ENCODE measurements at places on chromosomes 11 and 22. TPM values are rescaled to one million over a fixed set of nuclear protein-coding genes. Genes with fewer than 3 reads are reported as not detected.

DNA sequence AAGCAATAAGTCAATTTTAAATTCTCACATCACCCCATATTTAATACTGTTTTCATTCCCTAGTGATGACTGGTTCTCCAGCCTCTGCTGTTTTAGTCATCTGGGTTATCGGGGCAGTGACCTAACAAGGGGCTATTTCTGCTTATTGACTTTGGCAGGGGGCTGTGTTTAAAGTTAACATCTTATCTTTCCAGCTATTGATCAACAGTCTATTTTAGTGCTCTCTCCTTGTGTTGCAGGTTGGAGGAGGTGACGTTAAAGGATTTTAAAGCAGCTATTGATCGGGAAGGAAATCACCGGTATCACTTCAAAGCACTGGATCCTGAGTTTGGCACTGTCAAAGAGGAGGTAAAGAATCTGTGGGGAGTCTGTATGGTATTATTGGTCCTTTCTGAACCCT lies 7.7 kb upstream of the DLAT start:
- H3K4me3 ChIP-seq, result no peak overlapping the region
- H3K4me1 ChIP-seq, result peaks cover 15% of the 10 kb centered on the region
- H3K27me3 ChIP-seq, result no peaks in the 10 kb centered on the region

DNA sequence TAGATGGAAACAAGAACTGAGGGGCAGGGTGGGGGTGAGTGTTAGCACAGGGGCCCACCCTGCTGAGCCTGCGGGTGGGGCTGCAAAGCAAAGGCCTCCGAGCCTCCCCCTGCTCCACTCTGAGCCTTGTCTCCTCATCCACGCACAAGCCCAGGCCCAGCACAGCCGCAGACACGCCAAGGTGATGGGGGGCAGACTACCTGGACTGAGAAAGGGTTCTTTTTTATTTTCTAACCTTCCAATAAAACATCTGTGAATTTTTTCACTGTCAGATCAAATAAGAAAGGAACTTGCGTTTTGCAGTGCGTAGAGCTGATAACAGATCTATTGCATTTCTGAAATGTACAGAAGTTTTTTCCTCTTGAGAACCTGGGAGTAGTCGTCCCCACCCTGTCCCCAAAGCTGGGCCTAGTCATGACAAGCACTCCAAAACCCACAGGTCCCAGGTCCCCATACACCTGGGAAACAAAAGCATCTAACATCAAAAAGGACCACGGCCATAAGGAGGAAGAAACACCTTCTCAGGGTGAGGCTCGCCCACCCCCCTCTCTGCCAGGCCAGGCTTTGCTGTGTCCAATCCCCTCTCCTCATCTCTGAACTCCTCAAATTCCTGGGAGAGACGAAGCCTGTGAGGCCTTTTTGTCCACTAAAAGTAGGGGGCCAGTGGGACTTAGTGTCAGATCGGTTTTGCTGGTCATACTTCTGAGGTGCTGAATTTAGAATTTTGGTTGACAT lies 22.7 kb upstream of the CD5 start:
- H3K4me1 ChIP-seq, result no peaks in the 10 kb centered on the region
- H3K4me3 ChIP-seq, result no peak overlapping the region
- no peaks in the 10 kb centered on the region for H3K27me3 ChIP-seq
- DNase-seq, result no peak
- H3K36me3 ChIP-seq, result no peaks in the 10 kb centered on the region

DNA sequence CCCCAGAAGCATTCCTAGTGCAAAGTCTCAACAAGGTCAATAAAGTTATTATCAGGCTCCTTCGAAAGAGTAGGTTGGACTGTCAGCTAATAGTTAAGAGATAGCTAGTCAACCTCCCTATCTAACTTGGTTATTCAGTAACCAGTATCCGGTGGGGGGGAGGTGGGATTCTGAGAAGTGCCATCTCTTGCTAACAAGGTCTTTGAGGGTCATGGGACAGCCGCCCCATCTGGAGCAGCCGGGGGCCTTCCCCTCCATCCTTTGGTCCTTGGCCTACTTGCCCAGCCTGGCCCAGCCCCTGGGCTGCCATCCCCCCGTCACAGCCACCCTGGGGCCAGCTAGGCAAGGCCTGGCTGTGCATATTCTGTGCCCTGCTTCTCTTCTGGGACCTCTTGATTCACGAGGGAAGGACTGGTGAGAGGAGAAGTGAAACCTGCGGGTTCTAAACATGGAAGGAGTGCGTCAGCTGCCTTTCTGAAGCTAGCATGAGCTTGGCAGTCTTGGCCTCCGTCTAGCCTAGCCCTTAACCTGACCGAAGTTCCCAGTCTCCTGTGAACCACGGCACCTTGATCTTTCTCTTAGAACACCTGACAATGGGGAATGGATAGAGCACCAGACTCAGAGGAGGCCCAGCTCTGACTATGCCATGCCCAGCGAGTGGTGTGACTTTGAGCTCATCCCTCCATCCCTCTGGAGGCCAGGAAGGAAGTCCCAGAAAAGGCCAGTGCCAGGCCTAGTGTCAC lies 9.3 kb downstream of the SLC37A2 start:
- no peaks in the 10 kb centered on the region for H3K27me3 ChIP-seq
- H3K27ac ChIP-seq, result peak overlapping the region; percentile 26
- no peaks in the 10 kb centered on the region for H3K36me3 ChIP-seq
- DNase-seq, result no peak
- peaks cover 3% of the 10 kb centered on the region for H3K4me1 ChIP-seq
- H3K4me3 ChIP-seq, result no peak overlapping the region

DNA sequence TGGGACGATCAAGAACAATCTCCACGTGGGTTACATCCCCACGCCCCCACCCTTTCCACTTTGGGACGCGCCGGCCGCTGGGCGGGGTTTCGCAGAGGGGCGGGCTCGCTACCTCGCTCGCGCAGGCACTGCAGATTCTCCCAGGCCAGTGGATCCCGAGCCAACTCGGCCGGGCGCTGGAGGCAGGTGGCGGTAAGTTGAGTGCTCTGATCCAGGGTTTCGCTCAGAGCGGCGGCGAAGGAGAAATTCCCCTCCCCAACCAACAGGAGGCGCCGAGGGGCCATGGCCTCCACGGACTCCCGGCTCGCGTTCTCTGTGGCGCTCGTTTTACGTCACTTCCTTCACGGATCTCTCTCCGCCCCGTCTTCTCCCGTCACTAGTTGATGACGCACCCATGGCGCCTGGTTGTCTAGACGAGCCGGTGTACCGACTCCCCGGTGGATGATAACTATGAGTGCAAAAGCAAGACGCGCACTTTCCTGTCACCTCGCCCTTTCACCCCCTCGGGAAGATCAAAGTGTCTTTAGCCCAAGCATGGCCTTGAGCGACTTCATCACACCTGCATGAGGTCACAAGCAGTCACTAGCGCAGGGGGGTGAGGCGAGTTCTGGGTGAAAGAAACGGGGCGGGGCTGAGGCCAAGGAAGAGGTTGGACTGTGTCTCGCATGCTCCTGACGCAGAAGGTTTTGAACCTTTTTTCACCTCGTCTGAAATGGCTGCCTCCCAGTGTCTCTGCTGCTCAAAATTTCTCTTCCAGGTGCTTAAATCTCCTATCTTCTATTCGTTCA lies at the start of the genes CFAP68 and FDXACB1:
CFAP68 (plus strand) TSS at position 693 of the 788 bp plus-strand sequence; CDS start at position 713, 20 bp downstream.
FDXACB1 (minus strand) TSS at position 317 of the 788 bp plus-strand sequence; CDS start at position 284, 33 bp downstream.
- DNase-seq, result peak; percentile 98
- H3K4me1 ChIP-seq, result peaks cover 6% of the 10 kb centered on the region
- H3K27me3 ChIP-seq, result no peaks in the 10 kb centered on the region
- peak within 1 kb of the TSS; percentile 62 for H3K4me3 ChIP-seq

DNA sequence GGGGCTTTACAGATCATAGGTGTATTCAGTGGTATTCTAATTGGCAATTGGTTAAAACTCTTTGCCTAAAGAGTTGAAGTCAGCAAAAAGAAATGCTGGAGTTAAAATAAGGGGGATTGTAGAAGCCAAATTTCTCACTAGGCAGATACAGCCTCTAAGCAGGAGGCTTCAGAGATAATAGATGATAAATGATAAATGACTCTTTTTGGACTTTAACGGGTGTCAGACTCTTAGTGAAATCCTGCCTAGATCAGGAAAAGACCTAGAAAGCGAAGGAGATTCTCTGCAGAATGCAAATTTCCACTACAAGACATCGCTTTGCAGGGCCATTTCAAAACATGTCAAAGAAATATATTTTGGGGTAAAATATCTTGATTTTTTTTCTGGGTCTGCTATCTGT lies 182.8 kb downstream of the FAM76B start:
- DNase-seq, result no peak
- H3K27ac ChIP-seq, result no peak overlapping the region
- no peaks in the 10 kb centered on the region for H3K4me1 ChIP-seq

DNA sequence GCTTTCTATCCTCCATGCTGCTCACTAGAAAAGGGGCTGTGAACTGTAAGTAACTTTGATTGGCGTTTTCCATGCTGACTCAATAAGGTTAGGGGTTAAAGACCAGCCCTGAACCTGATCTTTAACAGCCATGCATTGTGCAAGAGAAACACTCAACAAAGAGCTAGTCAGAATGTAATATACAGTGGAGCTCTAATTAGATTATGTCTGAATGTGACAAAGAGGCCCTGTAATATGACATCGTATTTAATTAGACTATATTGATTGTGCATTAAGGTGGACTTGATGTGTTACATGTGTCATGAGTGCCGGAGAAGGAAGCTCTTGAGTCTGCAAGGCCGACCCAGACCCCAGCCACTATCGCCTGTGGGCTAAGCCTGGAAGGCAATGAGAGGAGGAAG lies 70.5 kb downstream of the PKNOX2 start:
- no peaks in the 10 kb centered on the region for H3K27me3 ChIP-seq
- H3K4me3 ChIP-seq, result no peak overlapping the region
- H3K27ac ChIP-seq, result no peak overlapping the region
- no peaks in the 10 kb centered on the region for H3K36me3 ChIP-seq

DNA sequence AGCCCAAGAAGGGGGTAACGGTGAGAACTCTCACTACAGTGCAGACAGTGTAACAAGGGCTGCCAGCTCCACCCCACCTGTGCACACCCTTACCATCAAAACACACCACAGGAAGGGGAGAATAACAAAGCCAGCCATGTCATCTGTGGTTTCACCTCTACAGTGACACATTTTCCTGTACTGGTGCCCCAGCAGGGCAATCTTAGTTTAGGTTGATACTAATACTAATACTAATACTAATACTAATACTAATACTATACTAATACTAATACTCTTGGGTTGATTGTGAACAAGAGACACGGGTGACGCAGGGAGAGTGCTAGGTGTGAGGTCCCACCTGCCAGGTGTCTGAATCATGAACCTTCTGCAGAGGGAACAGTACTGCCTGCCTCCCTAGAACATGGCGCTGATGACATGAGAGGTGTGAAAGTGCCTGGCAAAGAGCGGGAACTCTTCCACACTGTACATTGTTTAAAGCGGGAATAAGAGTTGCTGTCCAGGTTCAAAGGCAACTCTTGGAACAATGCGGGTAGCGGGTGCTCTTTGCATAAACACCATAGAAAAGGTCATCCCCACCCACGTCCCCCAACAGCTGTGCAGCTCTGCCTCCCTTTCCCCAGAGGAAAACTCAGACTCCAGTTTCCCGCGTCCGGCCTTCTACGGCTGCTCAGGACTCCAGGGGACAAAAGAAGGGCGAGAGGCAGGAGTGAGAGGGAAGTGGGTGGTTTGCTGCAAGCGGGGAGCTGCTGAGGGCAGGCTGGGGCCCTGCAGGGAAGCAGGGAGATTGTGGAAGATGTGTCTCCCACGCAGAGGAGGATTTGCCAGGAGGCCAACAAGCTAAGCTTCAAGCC lies 25.0 kb upstream of the TMPRSS4 start:
- no peaks in the 10 kb centered on the region for H3K4me1 ChIP-seq
- H3K4me3 ChIP-seq, result no peak overlapping the region
- no peak for DNase-seq

GRCh38 chr11:98587884-98588283 lies 432.9 kb upstream of the CNTN5 start:
- DNase-seq, result no peak
- H3K27me3 ChIP-seq, result no peaks in the 10 kb centered on the region
- no peaks in the 10 kb centered on the region for H3K36me3 ChIP-seq
- no peaks in the 10 kb centered on the region for H3K4me1 ChIP-seq
- no peak overlapping the region for H3K4me3 ChIP-seq

GRCh38 chr11:128947773-128948172 lies 5.1 kb upstream of the TP53AIP1 start:
- H3K4me1 ChIP-seq, result no peaks in the 10 kb centered on the region
- no peaks in the 10 kb centered on the region for H3K36me3 ChIP-seq
- no peak overlapping the region for H3K4me3 ChIP-seq
- no peak overlapping the region for H3K27ac ChIP-seq
- no peak for DNase-seq

Gene SLC22A6
- not detected for total RNA-seq

Gene SLC22A9
- total RNA-seq, result 15.3 TPM

Measured in right lobe of liver (tissue), 6 donors.